Stimulated activated CD4-positive, alpha-beta T cell treated with anti-CD3 and anti-CD28 coated beads, Interleukin-1b, Interleukin-23, amount 100 ng/mL, for 4 hours (primary cell): ENCODE measurements at places on chromosomes 2 and 18.

DNA sequence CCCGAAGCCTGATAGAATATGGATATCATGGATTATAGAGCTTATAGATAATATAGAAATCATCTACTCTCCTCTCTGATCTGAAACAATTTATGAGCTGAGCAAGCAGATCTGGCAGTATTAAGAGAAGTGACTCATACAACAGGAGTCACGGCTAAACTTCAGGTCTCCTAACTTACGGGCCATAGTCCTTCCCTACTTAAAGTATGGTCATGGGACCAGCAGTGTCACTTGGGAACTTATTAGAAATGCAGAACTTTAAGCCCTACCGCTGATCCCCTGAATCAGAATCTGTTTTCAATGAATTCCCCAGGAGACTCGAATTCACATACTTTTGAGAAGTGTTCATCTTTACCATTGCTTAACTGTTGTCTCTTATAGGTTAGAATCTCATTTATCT lies 195.7 kb upstream of the FANCL start:
- DNase-seq: no peak

GRCh38 chr2:240747256-240747655 lies 55.6 kb downstream of the AQP12A start:
- DNase-seq: no peak

DNA sequence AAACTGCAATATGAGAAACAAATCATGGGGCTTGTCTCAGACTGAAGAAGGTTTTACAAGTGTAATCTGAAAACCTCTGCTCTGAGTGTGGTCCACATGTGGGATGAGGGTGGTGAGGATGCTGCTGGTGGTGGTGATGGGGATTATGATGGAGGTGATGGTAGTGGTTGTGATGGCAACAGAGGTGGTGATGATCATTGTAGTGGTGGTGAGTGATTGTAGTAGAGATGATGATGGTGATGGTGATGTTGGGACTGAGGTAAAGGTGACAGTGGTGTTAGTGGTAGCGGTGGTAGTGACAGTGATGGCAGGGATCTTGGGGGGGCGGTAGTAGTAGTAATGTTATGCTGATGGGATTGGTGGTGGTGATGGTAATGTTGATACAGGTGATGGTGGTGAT lies 217.8 kb downstream of the ANAPC1 start:
- DNase-seq: no peak

- no peak for DNase-seq
Observed at GRCh38 chr18:48622911-48623431, 84.1 kb downstream of the CTIF start.

DNA sequence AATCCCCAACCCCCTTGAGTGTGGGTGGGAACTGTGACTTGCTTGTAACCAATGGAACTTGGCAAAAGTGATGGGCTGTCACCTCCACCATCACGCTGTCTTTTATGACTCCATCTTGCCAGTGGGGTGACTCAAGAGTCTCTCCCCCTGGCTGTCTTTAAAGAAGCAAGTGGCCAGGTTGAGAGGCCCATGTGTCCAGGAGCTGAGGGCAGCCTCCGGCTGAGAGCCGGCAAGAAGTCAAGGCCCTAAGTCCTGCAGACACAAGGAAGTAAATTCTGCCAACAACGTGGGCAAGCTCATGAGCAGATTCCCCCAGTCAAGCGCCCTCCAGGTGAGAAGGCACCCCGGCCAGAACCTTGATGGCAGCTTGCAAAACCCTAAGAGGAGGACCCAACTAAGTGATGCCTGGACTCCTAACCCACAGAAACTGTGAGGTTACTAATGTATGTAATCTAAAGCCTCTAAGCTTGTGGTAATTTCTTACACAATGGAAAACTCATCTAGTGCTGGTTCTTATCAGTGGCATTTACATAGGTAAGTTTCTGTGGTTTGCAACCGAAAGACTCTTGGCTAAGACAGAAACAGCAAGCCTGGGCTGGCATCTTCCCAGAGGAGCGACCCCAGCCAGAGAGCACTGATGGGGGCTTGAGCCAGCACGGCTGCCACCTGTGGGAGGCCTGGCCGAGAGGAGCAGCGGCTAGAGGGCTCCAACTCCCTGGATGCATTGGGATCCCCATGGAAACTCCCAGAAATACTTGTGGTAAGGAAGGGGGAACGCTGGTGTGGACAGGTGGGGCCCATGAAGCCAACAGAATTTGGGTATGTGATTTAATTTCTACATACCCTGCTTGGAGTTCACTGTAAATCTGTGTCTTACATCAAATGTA lies 49.3 kb downstream of the CIB4 start:
- no peak for DNase-seq

DNA sequence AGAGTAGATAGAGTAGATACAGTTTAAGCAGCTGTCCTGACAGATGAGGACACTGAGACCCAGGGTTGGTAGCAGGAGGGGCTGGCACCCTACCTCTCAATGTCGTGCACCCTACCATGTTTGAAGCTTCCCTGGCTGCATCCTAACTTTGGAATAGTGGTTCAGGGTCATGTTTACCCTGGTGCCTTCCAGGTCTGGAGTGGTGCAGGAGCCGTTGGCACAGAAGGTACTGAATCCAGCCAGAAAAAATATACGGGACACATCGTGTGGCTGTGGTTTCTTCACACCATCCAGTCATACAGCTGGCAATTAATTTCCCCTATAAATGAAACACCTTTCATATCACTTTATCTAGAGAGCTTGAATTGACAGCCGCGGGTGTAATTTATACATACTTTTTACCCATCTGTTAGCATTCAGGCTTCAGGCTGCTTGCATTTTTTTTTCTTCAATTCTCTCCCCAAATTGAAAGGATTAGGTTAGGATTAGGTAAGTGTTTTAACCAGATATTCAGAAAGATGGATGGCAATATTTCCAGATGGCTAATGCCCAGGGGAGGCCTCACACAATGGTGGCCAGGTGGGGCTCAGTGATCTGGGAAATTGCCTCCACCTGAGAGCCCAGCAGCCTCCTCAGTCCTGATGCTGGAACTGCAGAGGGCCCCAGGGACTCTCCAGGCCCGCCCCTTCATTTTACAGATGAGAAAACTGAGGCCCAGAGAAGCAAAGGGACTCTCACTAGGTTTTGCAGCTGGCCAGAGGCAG lies 127.0 kb downstream of the CELF4 start:
- no peak for DNase-seq

- no peak for DNase-seq
Observed at GRCh38 chr2:9693196-9693491, 62.3 kb upstream of the YWHAQ start.

- no peak for DNase-seq
Observed at GRCh38 chr2:64086347-64087082, 57.7 kb downstream of the PELI1 start.
